Cardiac ventricle fibroblast (primary cell): ENCODE measurements at places on chromosomes 6 and 20. TPM values are rescaled to one million over a fixed set of nuclear protein-coding genes. Genes with fewer than 3 reads are reported as not detected.

SRXN1 gene
- 47.5 and 53.8 TPM in 2 replicates for total RNA-seq

SLC35D3 gene
- total RNA-seq = not detected in 2 replicates

ANGPT4 gene
- 0.05 and 0.06 TPM in 2 replicates for total RNA-seq

BPIFA1 gene
- total RNA-seq = not detected in 2 replicates

CASS4 gene
- total RNA-seq = 2.8 and 4.0 TPM in 2 replicates

OXT gene
- not detected in 2 replicates for total RNA-seq

ASIP gene
- total RNA-seq = not detected in 2 replicates

CST4 gene
- not detected in 2 replicates for total RNA-seq

BCAS4 gene
- total RNA-seq = 1.9 TPM in 2 replicates

SEMG1 gene
- total RNA-seq = not detected in 2 replicates

VPS16 gene
- 26.4 and 34.6 TPM in 2 replicates for total RNA-seq

CRISP3 gene
- not detected in 2 replicates for total RNA-seq

SMLR1 gene
- total RNA-seq = not detected in 2 replicates

PARD6B gene
- 0.06 and 0.10 TPM in 2 replicates for total RNA-seq

KCNK15 gene
- total RNA-seq = 2.3 and 2.5 TPM in 2 replicates

UCKL1 gene
- 9.9 and 12.8 TPM in 2 replicates for total RNA-seq

SPATA25 gene
- total RNA-seq = 0.54 and 1.7 TPM in 2 replicates

KCNS1 gene
- total RNA-seq = 1.4 and 2.4 TPM in 2 replicates

CEP43 gene
- 6.9 and 7.1 TPM in 2 replicates for total RNA-seq

TMEM200A gene
- total RNA-seq = 0.98 and 1.00 TPM in 2 replicates

SLPI gene
- not detected in 2 replicates for total RNA-seq

HRH3 gene
- total RNA-seq = not detected in 2 replicates

ACAT2 gene
- total RNA-seq = 10.8 and 17.5 TPM in 2 replicates

TMEM217 gene
- total RNA-seq = 0.20 TPM in 1 of 2 replicates, not detected in the other

SLC22A1 gene
- total RNA-seq = 0.12 TPM in 1 of 2 replicates, not detected in the other

NNAT gene
- total RNA-seq = not detected in 2 replicates

CDH22 gene
- total RNA-seq = not detected in 2 replicates

KIAA0408 gene
- total RNA-seq = 4.6 and 4.9 TPM in 2 replicates

MYLK4 gene
- 0.24 and 0.81 TPM in 2 replicates for total RNA-seq

UQCC2 gene
- 11.6 and 45.1 TPM in 2 replicates for total RNA-seq

ASXL1 gene
- 25.0 and 29.6 TPM in 2 replicates for total RNA-seq

ILRUN gene
- 32.9 and 36.9 TPM in 2 replicates for total RNA-seq

PRDM13 gene
- not detected in 2 replicates for total RNA-seq

OR2J3 gene
- total RNA-seq = not detected in 2 replicates

PTK7 gene
- total RNA-seq = 110 and 119 TPM in 2 replicates

GCM1 gene
- not detected in 2 replicates for total RNA-seq

PSORS1C1 gene
- total RNA-seq = 0.64 and 51.9 TPM in 2 replicates

MUC21 gene
- total RNA-seq = not detected in 2 replicates
